Common myeloid progenitor, CD34-positive (primary cell): ENCODE measurements at places on chromosomes 11 and 22.

DNA sequence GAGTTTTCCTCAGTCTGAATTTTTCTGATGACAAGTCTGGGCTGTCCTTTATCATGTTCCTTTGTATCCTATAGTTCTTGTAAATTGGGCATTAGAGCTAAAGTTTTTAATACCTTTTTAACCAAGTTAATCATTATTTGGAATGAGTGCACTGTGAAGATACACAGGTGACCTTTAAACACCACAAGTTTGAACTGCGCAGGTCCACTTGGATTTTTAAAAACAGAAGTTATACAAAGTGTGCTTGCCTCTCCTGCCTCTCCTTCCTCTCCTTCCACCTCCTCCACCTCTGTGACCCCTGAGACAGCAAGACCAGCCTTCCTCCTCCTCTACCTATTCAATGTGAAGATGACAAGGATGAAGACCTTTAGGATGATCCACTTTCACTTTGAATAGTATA, 4.4 kb upstream of the TCP11L1 start:
- no peak for DNase-seq

GRCh38 chr11:116946414-116946813, 109.0 kb upstream of the APOA1 start:
- no peak for DNase-seq

GRCh38 chr11:57499413-57499982, 16.0 kb downstream of the SLC43A1 start:
- DNase-seq = peak; percentile 68

GRCh38 chr11:116224154-116224888, 548.5 kb downstream of the BUD13 start:
- peak; percentile 32 for DNase-seq

DNA sequence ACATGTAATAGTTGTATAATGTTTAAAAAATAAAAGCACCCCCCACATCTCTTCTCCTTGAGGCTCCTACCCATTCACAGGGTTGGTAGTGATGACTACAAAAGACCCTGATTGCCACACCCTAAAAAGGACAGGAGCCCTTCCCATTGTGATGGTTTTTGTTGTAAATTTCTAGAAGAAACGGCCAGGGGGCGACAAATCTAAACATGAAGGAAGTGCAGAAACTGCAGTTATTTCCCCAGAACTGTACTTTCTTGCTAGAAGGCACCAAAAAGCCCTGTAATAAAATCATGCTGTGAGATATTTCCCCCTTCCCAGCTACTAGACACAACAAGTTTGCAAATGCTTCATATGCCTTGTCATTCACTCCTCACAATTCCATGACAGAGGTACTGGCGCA, 10.8 kb downstream of the PRR5L start:
- DNase-seq = peak; percentile 68

GRCh38 chr11:122741613-122742300, 86.2 kb downstream of the UBASH3B start:
- DNase-seq = no peak

DNA sequence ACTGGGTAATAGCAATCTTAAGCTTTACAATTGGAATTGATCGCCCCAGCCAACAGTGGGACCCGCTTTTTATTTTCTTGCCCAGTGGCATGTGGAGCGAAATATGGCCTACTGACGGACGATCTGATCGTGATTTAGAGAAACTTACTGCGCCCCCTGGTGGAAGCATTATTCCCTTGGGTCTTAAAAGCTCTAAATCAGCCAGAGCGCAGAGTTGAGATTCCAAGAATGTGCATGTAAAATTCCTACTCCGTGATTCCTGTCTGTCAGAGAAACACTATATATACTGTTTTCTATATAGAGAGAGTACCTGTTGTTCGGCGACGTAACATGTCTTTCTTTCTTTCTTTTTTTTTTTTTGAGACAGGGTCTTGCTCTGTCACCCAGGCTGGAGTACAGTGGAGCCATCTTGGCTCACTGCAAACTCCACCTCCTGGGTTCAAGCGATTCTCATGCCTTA, 3.7 kb upstream of the DPF2 start:
- peak; percentile 96 for DNase-seq
